Fibroblast of skin of right quadriceps (primary cell): ENCODE measurements at places on chromosomes 2 and 18.
A peak's percentile ranks its signal among the peaks of the same experiment; 100 is the strongest.

GRCh38 chr2:223433461-223433860 lies 168.7 kb downstream of the SCG2 start:
- no peak for DNase-seq

- peak; percentile 81 for DNase-seq
These were observed 115.8 kb upstream of the SETBP1 start for GRCh38 chr18:44564922-44565321.

DNA sequence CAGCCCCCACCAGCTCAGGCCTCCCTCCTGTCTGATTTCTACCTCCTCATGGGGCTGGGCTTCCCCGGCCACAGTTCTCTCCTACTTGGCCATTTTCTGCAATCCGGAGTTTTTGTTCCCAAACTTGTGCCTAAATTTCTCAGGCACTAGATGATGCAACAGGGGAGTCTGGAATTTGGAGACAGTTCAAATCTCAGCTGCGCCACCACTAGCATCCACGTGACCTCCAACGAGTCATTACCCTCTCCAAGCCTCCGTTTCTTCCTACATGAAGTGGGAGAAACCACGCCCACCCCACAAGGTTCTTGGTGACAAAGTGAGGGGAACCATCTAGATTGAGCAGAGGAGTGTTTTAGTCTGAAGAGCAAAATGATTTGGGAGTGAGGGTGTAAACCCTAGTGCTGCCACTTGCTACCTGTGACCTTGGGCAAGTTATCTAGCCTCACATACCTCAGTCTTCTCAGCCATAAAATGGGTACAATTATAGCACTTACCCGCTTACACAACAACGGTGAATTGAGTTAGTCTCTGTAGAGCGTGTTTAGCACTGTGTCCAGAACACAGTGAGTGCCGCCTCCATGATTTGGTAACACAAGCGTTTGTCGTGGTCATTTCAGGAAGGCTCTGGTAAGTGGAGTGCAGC lies 61.4 kb upstream of the ASAP2 start:
- DNase-seq: peak; percentile 86

GRCh38 chr2:1769703-1770422 lies 25.5 kb upstream of the PXDN start:
- DNase-seq: peak; percentile 48

GRCh38 chr2:124248386-124248785 lies 223.3 kb downstream of the CNTNAP5 start:
- DNase-seq: no peak

GRCh38 chr2:178827739-178828485 lies 20.7 kb upstream of the TTN start:
- DNase-seq: no peak

- DNase-seq: peak; percentile 88
These were observed 134.5 kb downstream of the MEIS1 start for GRCh38 chr2:66569321-66569851.
